NCI-H774 (cell line): ENCODE measurements at places on chromosomes 6 and 20.

DNA sequence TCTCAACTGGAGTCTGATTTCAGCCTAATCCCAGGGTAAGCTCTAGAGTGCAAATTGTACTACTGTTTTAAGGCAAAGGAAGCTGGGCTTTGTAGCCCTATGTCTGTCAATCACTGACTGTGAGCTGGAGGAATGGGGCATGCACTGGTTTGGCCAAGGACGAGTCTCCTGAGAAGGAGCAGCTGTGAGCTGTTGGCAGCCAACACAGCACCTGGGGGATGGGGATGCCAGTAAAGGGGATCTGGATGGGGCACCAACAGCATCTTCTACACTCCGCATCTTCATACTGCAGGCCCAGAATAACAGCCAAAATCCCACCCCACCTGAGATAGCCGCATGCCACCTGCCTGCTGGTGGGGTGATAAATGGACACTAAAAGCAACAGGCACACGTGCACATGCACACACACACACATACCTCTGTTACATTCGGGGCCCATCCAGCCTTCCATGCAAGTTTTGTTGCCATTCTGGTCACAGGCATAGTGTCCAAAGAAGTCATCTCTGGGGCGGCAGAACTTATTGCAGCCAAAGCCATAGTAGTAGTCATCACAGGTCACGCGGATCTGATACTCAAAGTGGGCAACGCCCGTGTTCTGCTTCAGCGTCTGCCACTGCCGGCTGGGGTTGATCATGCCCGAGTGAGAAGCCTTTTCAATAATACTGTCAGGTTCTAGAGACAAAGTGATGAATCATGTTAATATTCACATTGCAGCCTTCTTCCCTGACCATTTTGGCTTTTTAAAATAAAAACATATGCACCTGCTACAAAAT is 15.6 kb downstream of the JAG1 start:
- no peak for DNase-seq

- no peak for DNase-seq
Measured at GRCh38 chr6:38512211-38512610, 127.5 kb downstream of the BTBD9 start.

DNA sequence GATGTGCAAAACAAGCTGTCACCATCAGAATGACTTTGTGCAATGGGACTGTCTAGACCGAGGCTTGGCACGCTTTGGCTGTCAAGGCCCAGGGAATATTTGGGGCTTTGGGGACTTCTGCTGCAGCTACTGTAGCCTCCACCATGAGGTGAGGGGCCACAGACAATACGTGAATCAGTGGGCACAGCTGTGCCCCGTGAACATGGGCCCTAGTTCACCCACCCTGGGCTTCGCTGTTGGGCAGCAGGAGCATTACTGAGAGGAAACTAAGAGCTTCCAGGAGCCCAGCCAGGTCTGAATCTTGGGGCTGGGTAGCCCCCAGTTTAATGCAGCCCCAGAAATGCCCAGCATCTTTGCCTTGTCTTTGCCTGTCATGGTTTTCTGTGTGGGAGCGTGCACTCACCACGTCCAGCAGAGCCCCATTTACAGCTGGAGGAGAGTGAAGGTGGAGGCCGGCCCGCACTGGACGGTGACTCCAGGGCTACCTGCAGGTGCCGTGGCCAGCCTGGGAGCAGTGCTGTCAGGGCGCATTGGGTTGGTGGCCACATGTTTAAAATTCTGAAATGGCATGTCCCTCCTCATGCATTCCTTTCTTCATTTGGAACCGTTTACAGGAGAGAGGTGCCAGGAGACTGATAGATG is 34.7 kb downstream of the DUSP22 start:
- DNase-seq = no peak

GRCh38 chr6:125078602-125079321 is 74.8 kb upstream of the TPD52L1 start:
- DNase-seq = no peak

GRCh38 chr6:90406142-90406794 is 109.6 kb upstream of the BACH2 start:
- DNase-seq = no peak

- no peak for DNase-seq
Measured at GRCh38 chr6:84808491-84809061, 44.2 kb upstream of the TBX18 start.

GRCh38 chr20:51910321-51911050 is 108.2 kb upstream of the SALL4 start:
- no peak for DNase-seq

DNA sequence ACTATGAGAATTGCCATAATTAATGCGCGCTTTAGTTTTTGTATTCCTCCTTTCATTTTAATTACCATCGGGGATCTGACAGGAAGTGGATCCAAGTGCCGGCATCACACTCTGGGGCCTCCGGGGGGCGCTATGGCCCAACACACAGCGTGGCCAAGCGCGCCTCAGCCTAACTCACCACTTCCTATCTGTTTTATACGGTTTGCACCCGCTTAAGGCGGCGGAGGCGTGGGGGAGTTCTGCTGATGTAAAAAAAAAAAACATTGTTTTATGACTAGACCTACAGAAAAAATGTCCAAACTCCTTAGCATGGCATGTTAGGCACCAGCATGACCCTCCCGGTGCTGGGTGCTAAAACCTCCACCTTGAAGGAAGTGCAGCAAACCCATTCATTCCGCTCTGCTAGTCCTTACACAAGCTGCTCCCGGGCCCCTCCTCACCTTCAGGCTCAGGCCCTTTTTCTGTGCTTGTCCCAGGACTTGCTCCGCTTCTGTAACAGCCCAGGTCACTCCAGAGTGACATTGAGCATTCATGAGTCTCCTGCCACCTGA is 4.5 kb upstream of the EBF4 start:
- peak; percentile 38 for DNase-seq

DNA sequence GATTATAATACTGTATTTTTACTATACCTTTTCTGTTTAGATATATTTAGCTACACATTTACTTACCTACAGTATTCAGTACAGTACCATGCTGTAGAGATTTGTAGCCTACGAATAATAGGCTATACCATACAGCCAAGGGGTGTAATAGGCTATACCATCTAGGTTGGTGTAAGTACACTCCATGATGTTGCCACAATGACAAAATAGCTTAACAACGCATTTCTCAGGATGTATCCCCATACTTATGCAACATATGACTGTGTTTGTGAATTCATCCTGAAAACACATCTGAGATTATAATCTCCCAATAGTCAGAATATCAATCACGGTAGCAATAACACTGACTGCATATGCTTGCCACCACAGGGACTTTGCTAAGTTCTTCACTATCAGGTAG is 20.7 kb downstream of the B4GALT5 start:
- no peak for DNase-seq

DNA sequence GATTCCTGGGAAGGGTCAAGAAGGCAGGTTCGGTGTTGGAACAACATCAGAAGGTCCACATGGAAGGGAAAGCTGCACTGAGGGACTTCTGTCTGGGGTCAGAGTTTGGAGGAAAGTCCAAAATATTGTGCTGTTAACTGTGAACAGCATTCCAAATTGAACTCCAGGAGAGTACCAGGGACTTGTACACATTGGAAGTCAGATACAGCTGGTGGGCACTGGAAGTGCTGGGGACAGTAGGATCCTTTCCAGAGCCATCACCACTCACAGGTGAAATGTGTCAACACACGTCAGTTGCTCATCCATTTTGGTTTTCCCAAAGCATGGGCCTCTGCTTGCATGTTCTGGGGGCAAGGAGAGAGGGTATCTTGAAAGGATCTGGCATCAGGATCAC is 18.6 kb downstream of the FOXO3 start:
- no peak for DNase-seq

DNA sequence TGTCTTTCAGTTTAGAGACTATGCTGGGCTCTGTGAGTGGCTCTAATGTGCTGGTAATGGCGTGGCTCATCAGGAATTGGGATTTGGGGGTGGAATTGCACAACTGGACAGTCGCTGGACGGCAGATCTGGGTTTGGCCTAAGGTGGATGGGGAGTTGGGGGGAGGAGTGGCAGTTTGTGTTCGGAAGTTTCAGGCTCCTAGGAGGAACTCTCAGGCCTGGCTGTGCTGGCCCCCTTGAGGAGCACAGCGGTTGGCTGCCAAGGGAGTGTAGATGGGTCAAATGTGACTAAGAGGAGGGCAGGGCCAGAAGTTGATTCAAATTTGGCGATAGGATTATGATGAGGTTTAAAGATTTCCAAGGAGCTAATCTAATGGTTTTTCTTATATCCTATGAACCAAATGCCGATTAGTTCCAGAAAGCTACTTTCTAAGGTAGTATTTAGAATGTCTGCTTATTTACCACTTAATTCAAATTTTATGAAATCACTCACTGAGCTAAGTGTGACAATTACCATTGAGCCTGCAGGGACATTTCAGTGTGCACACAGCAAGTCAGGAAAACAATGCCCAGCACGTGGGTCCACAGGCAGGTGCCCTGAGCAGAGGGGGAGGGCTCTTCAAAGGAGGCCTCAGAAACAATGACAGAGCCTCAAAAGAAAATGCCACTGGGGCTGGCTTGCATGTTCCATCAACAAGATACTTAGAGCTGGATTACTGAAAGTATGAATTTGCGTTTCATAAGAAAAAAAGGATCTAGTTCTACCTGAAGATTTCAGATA is 111.0 kb downstream of the GJA10 start:
- DNase-seq = peak; percentile 17

- DNase-seq = no peak
Measured at GRCh38 chr6:113187661-113188060, 669.5 kb upstream of the MARCKS start.

- DNase-seq = no peak
Measured at GRCh38 chr20:58549231-58550209, 34.3 kb upstream of the APCDD1L start.

DNA sequence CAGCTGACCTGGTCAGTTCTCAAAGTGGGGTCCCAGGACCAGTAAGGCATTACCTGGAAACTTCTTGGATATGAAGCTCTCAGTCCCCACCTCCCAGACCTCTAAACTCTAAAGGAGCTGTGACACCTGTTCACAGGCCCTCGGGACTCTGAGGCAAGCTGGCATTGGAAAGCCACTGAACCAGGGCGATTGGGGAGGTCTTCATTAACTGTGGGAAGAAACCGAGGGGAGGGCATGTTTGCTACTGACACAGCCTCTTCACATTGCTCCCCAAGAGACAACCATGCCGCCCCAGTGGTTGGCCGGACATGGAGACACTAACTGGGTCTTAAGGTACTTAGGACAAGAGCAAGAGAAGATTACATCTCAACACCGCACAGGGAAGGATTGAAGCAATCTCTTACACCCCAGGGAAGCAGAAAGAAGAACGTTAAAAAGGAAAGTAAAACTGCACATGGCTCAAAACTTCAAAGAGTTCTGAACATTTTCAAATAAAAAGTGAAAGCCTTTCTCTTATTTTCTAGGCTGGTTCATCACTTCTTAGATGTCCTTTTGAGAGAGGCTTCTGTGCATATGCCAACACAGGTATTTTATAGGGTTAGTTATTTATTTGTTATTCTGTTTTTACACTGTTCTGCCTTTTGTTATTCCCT is 210.0 kb upstream of the CST7 start:
- DNase-seq = no peak

DNA sequence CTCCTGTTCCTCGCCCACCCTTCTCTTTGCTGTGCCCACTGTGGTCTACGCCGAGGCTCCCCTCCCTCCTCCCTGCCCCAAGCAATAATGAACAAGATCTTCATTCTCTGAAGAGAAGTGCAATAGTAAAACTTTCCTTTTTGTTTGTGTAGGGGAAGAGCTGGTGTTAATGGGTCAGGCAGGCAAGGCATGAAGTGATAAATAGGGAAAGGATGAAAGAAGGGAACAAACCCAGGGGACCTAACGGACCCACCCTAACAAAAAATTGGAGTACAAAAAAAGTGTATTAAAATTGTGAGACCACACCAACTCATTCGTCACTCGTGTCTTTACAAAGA is 66.9 kb downstream of the ZBTB2 start:
- DNase-seq = no peak

DNA sequence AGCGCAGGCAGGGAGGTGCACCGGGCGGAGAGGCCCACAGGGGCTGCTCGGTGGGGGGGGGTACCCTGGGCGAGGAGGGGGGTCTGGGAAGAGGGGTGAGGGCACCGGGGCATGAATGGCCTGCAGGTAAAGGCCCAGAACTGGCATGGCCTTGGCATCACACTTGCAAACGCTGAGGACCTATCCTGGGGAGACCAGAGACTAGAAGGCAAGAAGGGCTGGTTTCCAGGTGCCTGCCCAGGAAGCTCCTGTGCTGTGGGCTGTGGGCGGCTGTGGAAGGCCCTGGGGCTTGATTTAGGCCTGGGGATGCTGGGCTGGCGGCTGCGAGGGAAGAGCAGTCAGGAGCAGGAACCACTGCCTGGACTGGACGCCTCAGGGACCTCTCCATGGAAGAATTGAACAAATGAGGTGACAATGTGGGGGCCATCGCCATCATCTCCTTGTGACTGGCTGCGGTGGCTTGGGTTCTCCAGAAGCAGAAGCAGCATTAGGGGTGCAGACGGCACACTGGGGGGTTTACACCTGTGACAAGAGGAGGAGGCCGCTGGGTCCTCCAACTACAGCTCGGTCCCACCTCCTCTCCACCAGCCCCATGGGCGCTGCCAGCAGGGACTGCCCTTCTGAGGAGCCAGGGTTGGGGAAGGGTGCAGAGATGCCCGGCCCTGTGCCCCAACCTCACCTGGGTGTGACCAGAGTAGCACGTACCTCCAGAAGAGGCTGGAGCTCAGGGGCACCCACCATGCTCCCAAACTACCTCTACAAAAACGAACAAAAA is 32.1 kb upstream of the IRF4 start:
- no peak for DNase-seq

GRCh38 chr20:12061466-12061865 is 143.8 kb downstream of the BTBD3 start:
- DNase-seq = no peak

DNA sequence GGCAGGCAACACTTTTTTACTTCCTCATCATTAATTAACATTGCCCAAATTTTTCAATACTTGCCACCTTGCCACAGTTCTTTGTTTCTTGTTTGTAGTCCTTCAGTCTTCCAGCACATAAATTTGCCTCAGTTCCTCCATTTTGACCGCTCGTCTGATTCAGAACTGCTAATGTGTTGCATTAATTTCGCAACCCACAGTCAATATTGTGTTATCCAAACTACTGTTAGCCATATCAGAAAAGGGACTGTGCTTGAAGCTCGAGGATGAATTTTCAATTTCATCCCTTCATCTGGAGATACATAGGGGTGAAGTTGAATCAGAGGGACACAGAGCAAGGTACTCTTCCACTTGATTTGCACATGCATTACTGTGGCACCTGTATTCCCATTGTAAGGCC is 421.5 kb downstream of the CDKAL1 start:
- no peak for DNase-seq

GRCh38 chr6:138403324-138403800 is 661 bp upstream of the HEBP2 start:
- no peak for DNase-seq
